ENCODE measurements at places on chromosomes 7 and 10.

GRCh38 chr7:2331707-2332106 is 17.5 kb upstream of the SNX8 start:
- DNase-seq, result no peak

DNA sequence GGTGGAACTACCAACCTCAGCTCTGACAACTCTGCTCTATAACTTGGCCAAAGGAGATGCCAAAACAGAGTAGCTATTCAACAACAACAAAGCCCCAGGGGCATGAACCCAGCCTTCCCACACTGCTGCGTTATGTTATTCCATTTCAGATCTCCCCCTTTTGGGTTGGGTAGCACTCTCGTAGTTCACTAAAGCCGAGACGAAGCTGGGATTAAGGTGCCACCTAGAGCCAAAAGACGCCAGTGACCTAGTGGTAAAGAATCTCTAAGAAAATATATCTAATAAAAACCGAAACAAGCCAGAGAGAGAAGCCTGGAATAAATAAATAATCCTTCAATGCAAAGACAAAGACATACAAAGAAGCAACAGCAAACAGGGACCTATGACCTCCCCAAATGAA is 217.3 kb downstream of the HERPUD2 start:
- DNase-seq, result no peak

DNA sequence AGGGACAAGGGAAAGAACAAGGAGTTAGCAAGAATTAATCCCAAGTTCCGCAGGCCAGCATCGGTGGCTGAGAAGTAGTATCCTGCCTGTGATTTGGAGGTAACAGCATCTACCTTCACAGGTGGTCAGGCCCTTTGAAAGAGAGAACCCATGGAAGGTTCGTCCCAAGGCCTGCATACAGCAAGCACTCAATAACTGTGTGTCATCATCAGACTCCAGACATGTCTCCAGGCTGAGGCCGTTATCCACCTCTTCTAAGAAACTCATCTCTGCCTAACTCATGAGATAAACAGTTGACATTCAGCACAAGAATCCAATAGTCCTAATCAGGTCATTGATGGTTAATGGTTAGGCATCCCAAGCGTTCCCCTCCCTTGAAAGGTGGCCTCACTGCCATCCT is 45.0 kb downstream of the CTBP2 start:
- DNase-seq, result no peak

DNA sequence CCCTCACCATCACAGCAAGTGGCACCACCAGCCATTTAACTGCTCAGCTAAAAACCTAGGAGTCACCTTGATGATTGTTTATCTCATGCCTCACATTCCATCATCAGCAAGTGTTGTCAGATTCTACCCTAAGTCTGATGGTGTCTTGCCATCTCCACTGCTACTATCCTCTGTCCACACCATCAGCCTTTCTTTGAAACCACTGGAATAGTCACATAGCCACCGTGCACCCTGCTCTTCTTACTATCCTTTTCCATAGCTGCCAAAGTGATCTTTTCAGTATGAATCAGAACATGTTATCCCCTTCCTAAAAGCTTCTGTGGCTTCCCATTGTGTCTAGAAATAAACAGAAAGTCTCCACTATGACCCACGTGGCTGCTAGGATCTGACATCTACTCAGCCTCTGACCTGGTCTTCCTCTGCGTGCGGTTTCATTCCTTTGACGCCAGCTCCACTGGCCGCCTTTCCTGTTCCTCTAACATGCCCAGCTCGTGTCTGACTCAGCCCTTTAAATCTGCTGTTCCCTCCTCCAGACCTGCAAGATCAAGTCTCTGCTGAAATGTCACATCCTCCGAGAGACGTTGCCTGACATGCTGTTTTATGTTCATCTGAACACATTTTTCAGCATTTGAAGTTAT is 16.5 kb upstream of the CHN2 start:
- peak; percentile 10 for DNase-seq

- DNase-seq, result no peak
These were observed 5.5 kb upstream of the CACUL1 start for GRCh38 chr10:118760265-118760664.

- no peak for DNase-seq
These were observed 191.8 kb upstream of the CXCL12 start for GRCh38 chr10:44576702-44577191.

GRCh38 chr7:714251-714671 is 12.2 kb upstream of the DNAAF5 start:
- no peak for DNase-seq

GRCh38 chr7:66013938-66014337 is 31.9 kb upstream of the GUSB start:
- DNase-seq, result no peak

DNA sequence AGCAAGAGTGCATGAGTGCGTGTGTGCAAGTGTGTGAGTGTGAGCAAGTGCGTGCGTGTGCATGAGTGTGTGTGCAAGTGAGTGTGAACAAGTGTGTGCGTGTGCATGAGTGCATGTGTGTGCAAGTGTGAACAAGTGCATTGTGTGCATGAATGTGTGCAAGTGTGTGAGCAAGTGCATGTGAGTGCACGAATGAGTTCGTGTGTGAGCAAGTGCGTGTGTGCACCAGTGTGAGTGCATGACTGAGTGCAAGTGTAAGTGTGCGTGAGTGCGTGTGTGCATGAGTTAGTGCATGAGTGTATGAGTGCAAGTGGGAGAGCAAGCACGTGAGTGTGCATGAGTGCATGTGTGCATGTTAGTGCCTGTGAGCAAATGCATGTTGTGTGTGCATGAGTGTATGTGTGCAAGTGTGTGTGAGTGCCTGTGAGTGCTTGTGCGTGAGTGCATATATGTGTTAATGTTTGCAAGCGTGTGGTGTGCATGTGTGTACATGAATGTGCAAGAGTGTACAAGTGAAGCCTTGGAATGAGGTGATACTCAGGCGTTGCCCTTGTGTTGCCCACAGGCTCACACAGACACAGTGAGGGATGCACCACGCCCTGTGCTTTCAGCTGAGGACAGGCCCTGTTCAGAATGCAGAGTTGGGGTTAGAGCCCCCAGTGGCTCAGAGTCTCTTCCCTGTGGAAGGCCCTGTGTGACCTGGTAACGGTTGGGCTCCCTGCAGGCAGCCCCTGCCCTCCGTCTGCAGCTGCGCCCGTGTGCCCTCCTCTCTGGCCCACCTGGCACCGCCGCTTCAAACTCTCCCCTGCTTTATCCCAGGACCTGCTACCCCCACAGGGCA is 97.1 kb downstream of the NKX6-2 start:
- no peak for DNase-seq

- peak; percentile 52 for DNase-seq
These were observed 19.7 kb upstream of the CCSER2 start for GRCh38 chr10:84308481-84309304.

DNA sequence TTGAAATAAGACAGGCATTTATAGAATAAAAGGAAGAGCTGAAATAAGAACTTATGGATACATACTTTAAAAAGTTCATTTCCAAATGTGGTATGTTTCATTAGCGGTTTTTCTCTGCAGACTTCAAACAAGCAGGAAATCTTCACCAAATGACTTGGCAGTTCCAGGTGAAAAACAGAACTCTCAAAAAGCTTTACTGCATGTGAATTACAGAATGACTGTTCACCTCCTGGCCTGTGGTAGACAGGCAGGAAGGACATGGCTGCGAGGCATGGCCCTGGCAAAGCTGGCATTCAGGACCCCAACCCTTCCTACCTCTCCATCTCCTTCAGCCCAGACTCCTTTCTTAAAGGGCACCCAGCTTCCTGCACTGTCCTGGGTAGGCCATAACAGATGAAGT is 21.2 kb upstream of the ENO4 start:
- DNase-seq, result no peak

DNA sequence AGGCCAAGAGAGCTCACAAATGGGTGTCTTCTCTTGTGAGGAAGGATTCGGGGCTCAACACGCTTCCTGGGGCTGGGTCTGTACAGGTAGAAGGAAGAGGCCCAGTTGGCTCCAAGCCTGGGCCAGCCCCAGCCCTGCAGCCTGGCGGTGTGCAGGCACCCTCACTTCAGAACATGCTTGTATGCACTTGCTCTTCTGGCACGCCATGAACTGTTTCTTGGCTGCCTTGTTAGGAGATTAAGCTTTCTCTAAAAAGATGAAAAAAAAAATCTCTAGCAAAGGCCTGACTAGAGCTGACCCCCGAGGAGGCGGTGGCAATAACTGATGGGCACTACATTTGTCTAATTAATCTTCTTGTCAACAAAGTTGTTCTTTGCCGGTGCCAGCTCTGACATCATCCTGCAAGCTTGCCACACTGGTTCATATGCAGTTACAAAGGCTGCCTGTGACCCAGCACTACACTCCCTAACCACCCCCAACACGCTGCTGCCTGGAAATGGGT is 94.7 kb downstream of the WDR11 start:
- DNase-seq, result no peak

- peak; percentile 74 for DNase-seq
These were observed 493 bp downstream of the NT5C2 start for GRCh38 chr10:103192451-103193106.

DNA sequence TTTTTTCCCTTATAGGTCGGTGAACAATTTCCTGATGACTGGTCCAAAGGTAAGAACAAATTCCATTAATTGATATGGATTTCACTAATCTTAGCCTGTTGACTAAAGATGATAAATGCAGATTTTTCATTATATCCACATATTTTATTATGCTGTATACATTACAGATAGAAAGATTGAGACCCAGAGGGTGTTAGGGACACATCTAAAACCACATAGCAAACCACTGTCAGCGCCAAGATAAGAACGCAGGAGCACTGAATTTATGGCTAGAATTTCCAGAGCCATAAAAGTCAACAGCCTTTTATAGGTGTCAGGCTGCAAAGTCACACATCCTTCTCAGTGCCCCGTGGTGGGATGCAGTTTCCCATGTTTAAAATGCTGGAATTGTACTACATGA is 16.2 kb downstream of the WNT8B start:
- DNase-seq, result no peak

DNA sequence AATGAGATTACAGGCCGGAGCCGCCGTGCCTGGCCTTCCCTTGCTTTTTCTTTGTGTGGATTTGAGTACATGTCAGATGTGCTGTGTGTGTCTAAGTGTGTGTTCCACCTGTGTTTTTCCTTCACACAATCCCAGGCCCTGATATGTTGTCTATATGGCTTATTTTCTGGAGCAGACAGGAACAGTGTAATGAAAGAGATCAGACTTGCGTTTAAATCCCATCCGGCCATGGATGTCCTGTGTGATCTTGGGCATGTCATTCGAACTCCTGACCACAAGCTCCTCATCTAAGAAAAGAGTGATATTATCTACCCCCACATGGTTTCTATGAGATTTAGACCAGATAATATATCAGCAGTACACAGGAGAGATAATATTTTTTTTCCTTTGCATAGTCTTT is 37.2 kb downstream of the APBB1IP start:
- no peak for DNase-seq

DNA sequence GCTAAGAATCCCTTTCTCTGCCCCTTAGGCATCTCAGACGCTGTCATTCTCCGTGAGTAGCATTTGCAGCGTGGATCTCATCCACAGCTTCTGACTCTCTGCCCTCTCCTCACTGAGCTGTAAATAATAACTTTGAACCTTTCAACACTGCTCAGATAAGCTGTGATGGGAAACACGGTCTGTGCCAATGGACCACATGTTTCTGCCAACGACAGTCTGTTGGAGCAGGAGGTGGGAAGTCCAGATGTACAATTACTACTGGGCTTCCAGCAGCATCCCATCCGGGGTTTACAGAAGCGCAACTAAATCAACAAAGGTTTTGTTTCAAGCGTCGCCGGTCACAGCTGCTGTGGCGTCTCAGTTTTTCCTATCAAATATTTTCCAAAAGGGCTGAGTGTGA is 1110.6 kb downstream of the TYW1 start:
- no peak for DNase-seq

- DNase-seq, result no peak
These were observed 139.7 kb downstream of the ELFN1 start for GRCh38 chr7:1809601-1810258.

DNA sequence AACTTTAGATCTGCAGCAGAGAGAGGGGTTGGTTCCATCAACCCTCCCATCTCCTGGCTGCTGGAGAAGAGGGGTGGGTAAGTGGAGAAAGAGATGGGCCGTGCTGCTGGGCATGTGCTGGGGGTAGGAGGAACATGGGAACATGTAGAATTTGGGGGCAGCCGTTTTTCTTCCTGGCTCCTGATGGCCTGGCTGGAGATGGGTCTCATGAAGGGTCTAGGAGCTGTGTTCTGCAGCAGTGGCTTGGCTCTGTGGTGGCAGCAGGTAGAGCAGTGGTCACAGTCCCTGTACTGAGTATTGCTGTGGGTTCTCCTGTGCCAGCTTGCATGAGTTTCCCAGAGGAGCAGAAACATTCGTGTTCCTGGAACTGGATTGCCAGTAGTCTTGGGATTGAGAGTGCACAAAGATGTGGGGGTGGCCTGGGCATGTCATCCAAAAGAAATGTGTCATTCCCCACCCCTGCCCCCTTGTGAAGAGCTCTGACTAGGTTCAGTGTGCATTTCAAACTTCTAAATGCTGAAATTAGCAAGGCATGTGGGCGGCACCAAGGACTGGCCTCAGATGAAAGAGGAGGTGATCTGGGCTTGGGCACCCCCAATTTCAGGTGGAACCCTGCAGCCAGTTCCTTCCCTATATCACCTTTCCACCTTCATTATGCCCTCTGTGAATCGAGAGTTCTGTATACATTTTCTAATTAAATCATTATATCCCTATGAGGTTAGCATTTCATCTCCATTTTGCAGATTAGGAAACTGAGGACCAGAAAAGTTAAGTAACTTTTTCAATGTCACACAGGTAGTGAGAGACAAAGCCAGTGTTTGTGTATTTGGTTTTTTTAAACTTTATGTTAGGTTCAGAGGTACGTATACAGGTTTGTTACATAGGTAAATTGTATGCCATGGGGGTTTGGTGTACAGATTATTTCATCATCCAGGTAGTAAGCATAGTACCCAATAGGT is 2.1 kb downstream of the CHST3 start:
- DNase-seq, result no peak

DNA sequence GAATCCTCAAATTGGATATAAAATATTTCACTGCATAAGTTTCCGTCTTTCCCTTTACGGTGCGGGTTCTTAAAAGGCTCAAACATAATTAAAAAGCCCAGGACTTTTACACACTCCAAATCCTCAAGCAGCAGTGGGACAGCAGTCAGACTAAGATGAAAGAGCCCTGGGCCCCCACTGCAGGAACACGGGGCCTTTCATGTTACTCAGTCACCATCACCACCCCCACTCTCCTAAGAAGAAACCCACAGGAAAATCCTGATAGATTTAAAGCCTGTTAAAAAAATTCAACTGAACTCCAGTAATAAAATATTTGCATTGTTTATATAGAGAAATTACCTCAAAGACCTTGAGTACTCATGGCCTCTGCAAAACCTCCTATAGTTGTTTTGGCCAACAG is 74.0 kb upstream of the TRIL start:
- no peak for DNase-seq

GRCh38 chr7:767941-768731 is 41.1 kb upstream of the PRKAR1B start:
- DNase-seq, result no peak

- no peak for DNase-seq
These were observed 88.3 kb downstream of the PTPRZ1 start for GRCh38 chr7:121961089-121961867.

GRCh38 chr7:10708447-10708846 is 265.2 kb upstream of the PHF14 start:
- no peak for DNase-seq
